ENCODE measurements at places on chromosomes 3 and 15.

GRCh38 chr15:59741274-59741906 lies 52.3 kb upstream of the BNIP2 start:
- DNase-seq, result peak; percentile 33

GRCh38 chr3:98978068-98978811 lies 76.7 kb upstream of the DCBLD2 start:
- no peak for DNase-seq

- DNase-seq, result no peak
Measured at GRCh38 chr3:133935843-133936769, 40.4 kb upstream of the RAB6B start.

DNA sequence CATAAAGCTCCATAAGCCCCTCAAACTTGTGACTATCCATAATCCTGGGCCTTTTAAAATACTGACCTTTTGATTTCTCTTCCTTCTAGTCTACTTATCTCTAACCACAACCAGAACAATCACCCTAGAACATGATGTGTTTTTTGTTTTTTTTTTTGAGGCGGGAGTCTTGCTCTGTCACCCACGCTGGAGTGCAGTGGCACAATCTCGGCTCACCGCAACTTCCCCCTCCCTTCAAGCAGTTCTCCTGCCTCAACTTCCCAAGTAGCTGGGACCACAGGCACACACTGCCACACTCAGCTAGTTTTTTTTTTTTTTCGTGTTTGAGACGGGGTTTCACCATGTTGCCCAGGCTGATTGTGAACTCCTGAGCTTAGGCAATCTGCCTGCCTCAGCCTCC lies 25.1 kb downstream of the VPS39 start:
- DNase-seq, result no peak

DNA sequence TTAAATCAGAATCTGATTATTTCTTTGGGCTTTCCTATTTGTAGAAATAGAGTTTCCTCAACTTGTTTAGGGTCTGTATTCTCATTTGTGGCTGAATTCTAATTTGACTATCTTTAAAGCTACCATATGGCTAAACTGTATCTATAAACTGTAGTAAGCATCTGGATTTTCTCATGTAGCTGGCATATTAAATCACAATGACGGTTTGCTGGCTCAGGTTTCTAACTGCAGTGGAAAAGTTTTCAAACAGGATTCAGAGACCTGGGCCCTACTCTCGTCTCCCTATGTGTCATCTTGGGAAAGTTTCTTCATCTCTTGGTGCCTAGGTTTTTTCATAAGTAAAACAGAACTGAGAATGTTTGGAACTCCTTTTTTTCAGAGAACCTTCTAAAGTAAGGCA lies 68.3 kb downstream of the GALK2 start:
- no peak for DNase-seq

GRCh38 chr15:80861731-80862170 lies 82.6 kb downstream of the CEMIP start:
- no peak for DNase-seq

DNA sequence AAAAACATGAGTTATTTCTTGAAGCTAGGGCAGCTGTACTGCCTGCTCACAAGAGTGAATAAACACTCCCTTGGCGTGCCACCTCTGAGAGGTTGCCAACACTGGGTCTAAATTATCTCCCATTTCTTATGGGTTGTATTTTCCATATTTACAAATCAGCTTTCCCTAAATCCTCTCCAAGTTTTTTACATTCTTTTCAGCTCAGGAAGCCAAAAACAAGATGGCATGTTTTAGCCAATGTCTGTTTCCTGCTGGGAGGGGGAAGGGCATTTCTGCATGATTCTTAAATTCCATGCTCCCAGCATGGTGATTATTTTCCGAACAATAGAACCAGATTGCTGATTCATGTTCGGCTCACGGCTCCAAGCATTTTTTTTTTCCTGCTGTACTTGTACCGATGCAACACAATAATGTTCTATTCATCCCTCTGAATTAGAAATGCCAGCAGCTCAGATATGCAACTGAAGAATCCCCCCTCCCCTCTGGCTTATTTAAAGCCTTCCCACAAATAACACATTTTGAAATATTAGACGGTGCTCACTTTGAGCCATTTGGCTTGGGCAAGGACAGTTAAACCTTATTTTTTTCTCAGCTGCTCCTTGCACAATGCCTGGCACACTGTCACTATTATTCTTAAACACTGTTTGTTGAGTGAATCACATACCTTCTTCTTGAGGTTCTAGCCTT lies 252.5 kb downstream of the THRB start:
- no peak for DNase-seq

DNA sequence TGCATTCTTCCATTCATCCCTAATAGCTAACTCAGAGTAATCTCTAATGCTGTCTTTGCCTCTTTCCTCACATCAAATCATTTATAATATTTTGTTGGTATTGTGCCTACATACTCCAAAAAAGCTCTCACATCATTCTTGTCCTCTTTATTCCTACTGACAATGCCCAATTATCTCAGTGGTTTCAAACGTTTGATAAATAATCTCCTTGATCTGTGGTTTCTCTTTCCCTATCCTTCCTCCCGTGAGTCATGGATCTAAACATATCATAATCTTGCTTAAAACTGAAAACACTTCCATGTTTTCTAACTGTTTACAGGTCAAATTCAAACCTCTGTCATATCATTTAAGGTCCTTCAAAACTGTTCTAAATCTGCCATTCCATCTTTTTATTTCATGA lies 115.1 kb downstream of the CNTN6 start:
- no peak for DNase-seq

DNA sequence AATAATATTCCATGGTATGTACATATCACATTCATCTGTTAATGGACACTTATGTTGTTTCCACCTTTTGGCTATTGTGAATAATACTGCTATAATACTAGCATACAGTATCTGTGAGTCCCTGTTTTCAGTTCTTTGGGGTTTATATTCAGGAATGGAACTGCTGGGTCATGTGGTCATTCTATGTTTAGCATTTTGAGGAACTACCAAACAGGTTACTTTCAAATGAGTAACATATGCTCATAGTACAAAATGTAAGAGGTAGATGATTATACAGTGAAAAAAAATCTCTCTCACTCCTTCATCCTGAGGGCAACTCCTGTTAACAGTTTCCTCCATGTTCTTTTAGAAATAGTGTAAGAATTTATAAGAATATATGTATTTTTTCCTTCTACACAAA lies 162.2 kb downstream of the PLD1 start:
- no peak for DNase-seq

DNA sequence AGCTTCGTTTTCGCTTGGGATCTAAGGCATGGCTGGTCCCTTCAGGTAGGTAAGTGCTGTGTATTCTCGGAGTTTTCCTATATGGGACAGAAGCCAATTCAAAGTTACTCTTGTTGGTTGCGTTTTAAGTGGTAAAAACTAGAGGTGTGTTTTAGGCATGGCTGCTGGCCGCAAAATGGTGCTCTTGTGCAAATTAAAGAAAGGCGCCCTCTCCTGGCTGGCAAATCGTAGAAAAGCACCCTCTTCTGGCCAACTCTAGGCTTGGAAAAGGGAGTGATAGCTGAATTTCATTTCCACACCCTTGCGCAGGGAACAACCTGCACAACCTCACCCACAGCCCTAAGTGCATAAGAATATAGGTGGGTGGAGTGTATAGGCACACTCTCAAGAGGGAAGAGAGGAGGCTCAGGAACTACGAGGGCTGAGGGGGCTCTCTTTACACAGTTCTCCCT lies 23.5 kb downstream of the DRD3 start:
- DNase-seq, result peak; percentile 55

DNA sequence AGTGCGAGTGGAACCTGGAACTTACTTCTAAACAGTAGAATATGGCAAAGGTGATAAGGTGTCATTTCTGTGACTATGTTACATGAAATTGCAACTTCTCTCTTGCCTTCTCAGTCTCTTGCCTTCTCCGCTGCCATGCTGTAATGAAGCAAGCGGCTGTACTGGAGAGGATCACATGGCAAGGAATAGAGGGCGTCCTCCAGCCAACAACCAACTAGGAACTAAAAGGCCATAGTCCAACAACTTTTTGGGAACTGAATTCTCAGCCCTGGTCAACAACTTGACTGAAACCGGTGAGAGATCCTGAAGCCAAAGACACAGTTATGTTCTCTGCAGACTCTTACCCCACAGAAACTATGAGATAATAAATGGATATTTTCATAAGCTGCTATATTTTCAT lies 143.5 kb downstream of the P3H2 start:
- DNase-seq, result no peak

GRCh38 chr3:106699122-106699521 lies 678.1 kb upstream of the CCDC54 start:
- DNase-seq, result no peak

GRCh38 chr3:195999896-196000295 lies 82.0 kb downstream of the TFRC start:
- no peak for DNase-seq

DNA sequence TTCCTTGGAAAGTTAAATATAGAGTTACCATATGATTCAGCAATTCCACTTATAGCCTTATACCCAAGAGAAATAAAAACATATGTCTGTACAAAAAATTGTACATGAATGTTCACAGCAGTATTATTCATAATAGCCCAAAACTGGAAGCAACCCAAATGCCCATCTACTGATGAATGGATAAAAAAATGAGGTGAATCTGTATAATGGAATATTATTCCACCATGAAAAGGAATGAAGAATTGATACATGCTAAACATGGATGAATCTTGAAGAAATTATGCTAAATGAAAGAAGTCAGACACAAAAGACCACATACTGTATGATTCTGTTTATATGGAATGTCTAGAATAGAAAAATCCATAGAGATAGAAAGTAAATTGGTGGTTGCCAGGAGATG lies 61.4 kb downstream of the TTC23 start:
- DNase-seq, result no peak

DNA sequence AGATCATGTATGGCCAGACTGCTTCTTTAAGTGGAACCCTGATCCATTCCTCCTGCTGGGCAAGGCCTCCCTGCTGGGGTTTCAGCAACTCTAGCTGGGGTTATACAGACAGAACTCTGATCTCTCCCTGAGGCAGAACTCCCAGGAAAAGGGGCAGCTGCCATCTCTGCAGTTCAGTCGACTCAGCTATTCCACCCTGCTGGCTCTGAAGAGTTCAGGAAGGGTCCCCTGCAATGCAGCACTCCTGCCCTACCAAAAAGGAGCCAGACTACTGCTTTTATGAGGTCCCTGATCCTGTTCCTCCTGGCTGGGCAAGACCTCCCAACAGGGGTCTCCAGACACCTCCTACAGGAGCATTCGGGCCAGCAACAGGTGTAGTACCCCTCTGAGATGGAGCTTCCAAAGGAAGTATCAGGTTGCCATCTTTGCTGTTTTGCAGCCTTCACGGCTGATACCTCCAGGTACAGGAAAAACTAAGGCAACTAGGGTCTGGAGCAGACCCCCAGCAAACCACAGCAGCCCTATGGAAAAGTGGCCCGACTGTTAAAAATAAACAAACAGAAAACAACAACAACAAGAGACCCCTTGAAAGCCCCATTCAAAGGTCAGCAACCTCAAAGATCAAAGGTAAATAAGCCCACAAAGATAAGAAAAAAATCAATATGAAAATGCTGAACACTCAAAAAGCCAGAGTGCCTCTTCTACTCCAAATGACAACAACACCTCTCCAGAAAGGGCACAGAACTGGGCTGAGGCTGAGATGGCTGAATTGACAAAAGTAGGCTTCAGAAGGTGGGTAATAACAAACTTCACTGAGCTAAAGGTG lies 14.2 kb upstream of the CP start:
- DNase-seq, result no peak

DNA sequence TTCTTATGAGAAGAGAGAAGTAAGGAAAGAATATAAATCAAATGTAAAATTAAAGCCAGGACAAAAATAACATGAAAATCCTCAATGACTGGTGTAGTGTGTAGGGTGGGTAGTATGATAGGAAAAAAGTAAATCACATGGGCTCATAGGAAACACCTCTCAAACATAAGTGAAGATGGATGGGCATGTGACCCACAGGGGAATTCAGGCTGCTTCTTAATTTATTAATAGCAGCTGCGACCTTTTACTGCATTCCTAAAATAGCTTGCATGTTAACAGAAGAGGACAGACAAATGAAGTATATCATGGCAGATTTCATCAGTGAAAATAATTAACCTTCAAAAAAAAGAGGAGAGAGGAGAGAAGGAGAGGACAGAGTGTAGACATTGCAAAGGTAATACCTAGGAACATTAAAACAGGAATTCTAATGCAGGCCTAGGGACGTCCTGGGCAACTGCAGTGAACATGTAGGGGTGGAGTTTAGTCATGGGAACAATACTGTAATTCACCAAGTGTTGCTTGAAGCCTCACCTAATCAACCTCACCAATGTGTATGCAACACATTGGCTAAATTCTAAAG lies 132.9 kb downstream of the KCNMB2 start:
- DNase-seq, result no peak
